ENCODE measurements at places on chromosomes 7 and 10.

- DNase-seq = no peak
Measured at GRCh38 chr10:21727452-21728168, 193.6 kb downstream of the MLLT10 start.

- DNase-seq = no peak
Measured at GRCh38 chr10:132835848-132836233, 49.9 kb upstream of the NKX6-2 start.

DNA sequence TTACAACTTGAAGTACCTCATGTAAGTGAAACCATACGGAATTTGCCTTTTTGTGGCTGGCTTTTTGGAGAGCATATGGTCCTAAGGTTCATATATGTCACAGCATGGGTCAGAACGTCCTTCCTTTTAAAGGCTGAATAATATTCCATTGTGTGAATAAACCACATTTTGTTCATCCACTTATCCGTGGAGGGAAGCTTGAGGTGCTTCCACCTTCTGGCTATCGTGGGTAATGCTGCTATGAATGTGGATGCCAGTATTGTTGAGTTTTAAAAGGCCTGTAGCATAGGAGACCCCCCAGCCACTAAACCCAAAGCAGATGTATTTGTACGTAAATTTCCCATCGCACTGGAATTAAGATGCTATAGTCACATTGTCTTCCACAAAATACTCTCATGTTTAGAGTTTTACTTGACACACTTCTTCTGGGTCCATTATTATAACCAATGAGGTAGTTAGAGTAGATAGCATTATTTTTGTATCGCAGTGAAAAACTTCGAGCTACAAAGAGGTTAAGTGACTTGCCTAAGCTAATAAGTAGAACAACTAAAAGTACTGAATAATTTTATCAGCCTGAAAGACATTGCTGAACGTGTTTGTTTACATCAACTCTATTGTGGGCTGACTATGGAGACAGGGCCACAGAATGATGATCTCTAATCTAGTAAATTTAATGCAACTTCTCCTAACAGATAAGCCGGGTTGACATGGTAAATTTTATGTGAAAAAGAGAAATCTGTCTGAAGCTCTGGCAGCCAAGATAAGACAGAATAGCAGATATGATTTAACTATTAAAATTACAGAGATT lies 183.0 kb upstream of the CTBP2 start:
- no peak for DNase-seq

- no peak for DNase-seq
Measured at GRCh38 chr10:66651308-66652082, 274.3 kb upstream of the LRRTM3 start.

DNA sequence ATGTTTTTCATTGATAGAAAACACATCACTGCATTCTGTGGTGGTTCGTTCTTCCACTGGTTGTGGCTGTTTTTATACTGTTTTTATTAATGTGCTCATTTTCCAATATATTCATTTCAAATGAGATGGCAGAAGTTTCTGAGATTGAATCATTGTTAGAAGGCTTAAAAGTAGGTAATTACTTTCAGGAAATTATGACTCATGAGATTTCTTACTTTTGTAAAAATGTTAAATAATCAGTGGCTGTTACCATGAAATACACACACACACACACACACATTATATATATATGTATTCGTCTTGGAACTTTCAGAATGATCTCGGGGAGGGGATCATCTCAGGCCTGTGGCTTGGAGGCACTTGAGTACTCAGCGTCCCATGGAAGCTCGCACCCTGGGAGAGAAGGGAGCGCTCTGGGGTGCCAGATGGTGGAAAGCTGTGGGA lies 66.1 kb downstream of the ZMYND11 start:
- DNase-seq = no peak

GRCh38 chr10:73744664-73744975 lies 448 bp downstream of the SEC24C start:
- DNase-seq = peak; percentile 31

GRCh38 chr10:5971315-5971832 lies 6.0 kb downstream of the IL15RA start:
- no peak for DNase-seq

GRCh38 chr10:21078410-21079329 lies 181.6 kb upstream of the NEBL start:
- no peak for DNase-seq

- DNase-seq = no peak
Measured at GRCh38 chr10:78687626-78688025, 381.1 kb upstream of the ZMIZ1 start.

- no peak for DNase-seq
Measured at GRCh38 chr7:128933180-128933891, 4.4 kb upstream of the IRF5 start.

GRCh38 chr10:77081481-77081891 lies 556.1 kb downstream of the KCNMA1 start:
- DNase-seq = no peak
